ENCODE measurements at places on chromosomes 2 and 18.

DNA sequence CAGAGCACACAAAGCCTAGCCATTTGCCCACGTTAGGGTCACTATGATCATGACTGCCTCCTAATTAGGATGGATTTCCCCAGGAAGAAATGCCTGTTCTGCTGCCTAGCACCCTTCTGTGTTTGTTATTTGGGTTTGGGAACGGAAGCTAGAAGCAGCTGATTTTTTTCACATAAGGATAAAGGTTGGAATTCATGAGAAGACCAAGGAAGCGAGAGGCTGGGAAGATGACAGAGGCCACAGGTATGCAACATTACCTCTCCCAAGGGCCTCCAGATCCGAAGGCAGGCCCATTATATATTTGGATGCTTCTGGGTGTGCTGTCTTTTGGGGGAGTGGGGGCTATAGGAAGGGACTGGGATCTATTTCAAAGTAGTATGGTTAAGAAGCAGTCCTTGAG, 204.7 kb downstream of the FBXO15 start:
- no peak for DNase-seq

GRCh38 chr2:23654756-23655155, 269.8 kb downstream of the KLHL29 start:
- DNase-seq: no peak

DNA sequence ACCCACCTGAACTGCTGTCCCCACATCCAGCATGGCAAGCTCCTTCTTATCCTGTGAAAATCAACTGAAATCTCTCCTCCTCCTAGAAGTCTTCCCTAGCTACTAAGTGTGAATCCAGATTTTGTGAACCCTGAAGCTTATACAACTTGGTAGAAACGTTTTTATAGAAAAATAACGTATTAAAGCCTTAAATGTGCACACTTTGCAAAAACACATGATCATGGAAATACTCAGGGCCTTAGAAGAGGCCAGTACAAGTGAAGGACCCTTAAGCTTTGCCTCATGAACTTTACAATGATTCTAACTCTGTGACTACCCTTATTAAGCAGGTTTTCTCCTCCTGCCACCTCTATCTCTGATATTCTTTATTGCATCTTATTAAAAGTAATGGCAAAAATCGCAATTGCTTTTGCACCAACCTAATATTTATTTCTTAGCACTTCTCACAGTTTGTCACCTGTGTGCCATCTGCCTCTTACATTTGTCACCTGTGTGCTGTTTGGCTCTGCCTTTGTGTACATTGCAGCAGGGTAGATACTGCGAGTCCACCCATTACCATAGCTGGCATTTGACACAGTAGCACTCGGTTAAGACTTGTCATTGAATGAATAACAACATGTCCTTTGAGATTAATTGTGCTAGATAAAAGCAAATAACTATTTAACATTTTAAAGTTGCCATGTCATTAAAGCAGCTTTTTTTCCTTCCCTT, 42.2 kb downstream of the FRZB start:
- no peak for DNase-seq

GRCh38 chr18:41798879-41799278, 156.2 kb upstream of the PIK3C3 start:
- DNase-seq: no peak

DNA sequence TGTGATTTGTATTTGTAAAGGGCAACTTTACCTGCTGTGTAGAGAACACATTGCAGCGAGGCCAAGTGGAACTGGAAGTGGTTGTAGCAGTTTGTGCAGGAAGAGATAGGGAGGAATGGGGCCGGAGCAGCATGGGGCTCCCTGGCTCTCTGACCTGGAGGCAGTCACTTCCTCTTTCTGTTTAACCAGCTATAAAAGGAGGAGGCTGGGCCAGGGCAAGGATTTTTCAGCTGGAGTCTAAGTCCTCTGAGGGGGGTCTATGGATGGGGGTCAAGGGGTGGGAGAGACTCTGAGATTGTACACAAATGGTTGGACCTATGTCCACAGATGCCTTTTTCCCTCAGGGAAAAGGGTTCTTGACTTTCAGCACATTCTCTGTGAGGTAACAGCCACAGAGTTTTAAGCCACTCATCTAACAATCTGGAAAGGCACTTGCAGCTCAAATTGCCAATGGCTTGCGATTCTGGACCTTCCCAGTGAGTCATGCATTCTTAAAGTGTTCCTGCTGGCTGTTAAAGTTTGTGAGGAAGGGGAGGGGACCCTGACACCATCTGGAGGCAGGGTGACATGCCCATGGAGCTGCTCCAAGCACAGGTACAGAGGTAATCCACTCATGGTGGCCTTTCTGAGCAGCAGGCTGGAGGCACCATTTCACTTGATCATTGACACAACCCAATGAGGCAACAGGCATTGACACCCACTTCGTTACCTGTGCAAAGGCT, 347.0 kb downstream of the CYRIA start:
- no peak for DNase-seq

DNA sequence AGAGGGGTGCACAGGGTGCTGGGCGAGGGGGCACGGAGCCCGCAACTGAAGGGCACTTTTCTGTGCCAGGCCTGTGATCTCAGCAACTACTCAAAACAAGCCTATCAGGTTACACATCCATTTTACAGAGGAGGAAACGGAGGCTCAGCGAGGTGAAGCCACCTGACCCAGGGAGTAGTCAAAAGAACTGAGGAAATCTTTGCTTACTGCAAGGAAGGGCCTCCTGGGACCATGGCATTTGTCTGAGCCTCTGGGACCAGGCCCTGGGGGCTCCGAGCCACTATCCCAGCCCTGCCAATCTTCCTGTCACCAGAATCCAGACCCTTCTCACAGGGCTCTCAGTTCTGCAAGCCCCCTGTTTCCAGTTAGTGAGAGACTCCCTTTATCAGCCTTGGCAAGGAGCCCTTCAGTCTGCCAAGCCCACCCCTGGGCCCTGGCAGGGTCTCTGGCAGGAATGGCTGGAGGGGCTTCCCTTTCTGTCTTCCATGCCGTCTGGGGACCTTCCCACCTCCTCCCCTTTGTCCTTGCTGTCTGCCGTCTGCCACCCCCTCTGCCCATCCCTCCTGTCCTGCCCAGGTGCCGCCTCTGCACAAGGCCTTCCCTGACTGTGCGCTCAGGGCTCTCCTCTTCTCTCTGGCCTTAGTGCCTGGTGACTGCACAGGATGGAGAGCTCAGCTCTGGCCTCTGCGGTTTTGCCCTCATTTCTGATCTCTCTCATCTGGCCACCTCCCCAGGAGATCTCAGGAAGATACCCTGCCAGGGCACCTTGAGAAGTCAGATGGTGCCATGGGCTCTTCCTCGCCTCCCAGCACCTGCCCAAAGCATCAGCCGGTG, 194.7 kb upstream of the GLI2 start:
- DNase-seq: no peak
